ENCODE measurements at places on chromosomes 3 and 15. TPM values are rescaled to one million over a fixed set of nuclear protein-coding genes. Genes with fewer than 3 reads are reported as not detected.

GRCh38 chr15:82624008-82624407 is 23.2 kb downstream of the CPEB1 start:
- DNase-seq = no peak

Gene SEMA6D
- 9.0 TPM for total RNA-seq

- no peak for DNase-seq
These were observed 74.9 kb downstream of the TIPARP start for GRCh38 chr3:156749244-156749643.

DNA sequence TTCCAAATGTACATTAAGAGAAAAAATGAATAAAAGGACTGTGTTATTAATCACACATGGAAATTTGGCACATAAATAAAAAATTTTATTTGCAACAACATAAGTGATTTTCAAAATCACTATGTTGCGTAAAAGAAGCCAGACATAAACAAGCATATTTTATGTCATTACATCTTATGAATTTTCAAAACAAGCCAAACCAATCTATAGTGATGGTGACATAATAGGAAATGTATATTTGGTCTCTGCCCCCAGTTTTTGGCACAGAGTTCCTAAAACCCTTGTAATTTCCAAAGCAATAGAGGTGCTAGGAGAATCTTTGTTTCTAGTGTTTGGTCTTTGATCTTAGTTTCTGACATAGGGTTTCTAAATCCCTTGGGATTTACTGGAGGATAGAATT is 543.3 kb downstream of the ZBBX start:
- DNase-seq = no peak

- DNase-seq = no peak
These were observed 41.0 kb upstream of the SATB1 start for GRCh38 chr3:18466136-18466535.

- no peak for DNase-seq
These were observed 29.0 kb downstream of the PTPN23 start for GRCh38 chr3:47409688-47410416.

Gene TPRG1
- 19.8 TPM for total RNA-seq

DNA sequence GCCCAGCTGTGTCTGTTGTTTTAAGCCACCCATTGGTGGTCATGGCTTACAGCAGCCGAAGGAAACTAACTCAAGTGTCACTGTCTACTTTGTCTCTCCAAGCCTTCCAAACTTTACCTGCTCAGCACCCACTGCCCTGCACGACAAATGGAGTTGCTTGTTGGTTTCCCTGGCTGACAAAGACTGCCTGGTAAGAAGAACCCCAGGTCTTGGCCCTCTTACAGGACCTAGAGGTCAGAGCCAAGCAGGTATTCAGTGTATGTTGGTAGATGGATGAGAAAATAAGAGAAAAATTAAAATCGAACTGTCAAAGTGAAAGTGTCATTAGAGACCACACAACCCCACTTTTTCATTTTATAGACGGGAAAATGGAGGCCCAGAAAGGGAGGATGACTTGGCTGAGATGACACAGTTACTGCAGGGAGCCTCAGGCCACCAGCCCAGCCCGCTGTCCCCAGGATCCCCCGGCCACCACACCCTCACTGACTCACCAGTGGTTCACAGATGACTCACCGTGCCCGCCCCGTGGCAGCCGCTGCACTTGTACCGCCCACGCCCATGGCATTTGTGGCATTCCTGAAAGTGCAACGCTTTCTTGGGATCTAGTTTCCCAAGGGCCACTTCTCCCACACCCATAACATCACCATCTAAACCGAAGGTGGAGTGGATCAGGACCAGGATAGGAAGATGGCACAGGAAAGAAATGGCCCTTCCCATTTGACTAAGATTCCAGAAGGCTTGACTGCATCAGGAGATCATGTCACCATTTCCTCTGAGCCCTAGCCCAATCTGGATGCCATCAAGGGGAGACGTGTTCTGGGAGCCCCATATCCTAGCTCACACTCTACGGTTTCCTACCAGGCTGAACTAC is 15.2 kb downstream of the SSUH2 start:
- DNase-seq = peak; percentile 88

Gene TUSC7
- not detected for total RNA-seq

- DNase-seq = no peak
These were observed 462.1 kb upstream of the NR2F2 start for GRCh38 chr15:95868450-95868849.
